ELR (cell line): ENCODE measurements at places on chromosomes 1 and 21.
A peak's percentile ranks its signal among the peaks of the same experiment; 100 is the strongest.

GRCh38 chr1:175221557-175222175 lies 29.1 kb upstream of the KIAA0040 start:
- no peak for DNase-seq

- no peak for DNase-seq
These were observed 455.9 kb upstream of the RUNX1 start for GRCh38 chr21:35504951-35505466.

DNA sequence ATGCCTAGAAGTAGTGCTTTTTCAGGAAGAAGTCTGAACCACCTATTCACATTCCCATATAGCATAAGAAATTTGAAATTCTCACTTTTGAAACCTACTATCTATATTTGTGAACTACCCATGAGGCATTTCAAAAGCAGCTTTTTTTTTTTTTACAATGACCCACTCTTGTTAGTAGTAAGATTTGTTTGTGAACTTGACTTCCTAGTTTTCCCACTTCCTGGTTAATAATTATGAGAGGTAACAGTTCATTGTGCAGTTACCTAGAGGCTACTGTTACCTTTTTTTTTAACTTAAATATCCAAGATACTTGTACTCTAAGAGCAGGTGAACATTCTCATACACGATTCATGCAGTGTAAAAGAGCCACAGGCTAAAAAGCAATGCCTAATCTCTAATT lies 371.7 kb upstream of the ADGRL2 start:
- DNase-seq: no peak

- no peak for DNase-seq
These were observed 81.5 kb downstream of the DMRTB1 start for GRCh38 chr1:53540604-53541262.

- DNase-seq: peak; percentile 54
These were observed 9.1 kb upstream of the KYAT3 start for GRCh38 chr1:89001510-89001909.

GRCh38 chr1:243712242-243712641 lies 137.8 kb downstream of the AKT3 start:
- DNase-seq: no peak

- DNase-seq: no peak
These were observed 18.3 kb downstream of the IFI44 start for GRCh38 chr1:78667939-78668338.

DNA sequence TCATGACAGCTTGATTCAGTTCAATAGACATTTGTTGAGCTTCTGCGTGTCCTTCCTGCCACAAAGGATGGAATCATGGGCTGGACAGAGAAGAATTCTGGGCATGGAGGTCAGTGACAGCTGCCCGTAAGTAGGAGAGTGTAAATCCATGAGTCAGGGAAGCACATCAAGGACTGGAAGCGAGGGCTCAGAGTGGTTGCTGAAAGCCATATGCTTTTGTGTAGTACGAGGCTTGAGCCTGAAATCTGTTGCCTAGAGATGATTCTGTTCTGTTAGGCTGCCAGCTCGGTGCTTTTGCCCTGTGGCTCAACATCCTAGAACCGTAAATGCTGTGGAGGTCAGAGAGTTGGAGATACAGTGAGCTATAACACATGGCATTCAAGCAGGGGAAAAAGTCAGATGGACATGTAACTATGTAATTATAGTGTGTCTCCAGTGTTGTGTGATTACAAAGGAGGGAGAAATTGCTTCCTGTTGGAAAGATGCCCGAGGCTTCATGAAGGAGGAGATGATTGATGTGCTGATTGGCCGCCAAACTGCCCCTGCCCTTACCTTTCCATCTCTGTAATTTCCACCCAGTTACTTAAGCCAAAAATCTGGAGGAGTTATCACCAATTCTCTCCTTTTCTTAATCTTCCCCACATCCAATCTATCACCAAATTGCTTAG lies 92.8 kb upstream of the CACNA1E start:
- DNase-seq: no peak
